ENCODE measurements at places on chromosomes 12 and 14. TPM values are rescaled to one million over a fixed set of nuclear protein-coding genes. Genes with fewer than 3 reads are reported as not detected.

- no peaks in the 10 kb centered on the region for H3K36me3 ChIP-seq
- no peak for DNase-seq
- H3K27me3 ChIP-seq, result peaks cover 13% of the 10 kb centered on the region
- no peak overlapping the region for H3K27ac ChIP-seq
- H3K4me3 ChIP-seq, result no peak overlapping the region
Observed at GRCh38 chr14:33794791-33795305, 156.0 kb downstream of the EGLN3 start.

GRCh38 chr14:103909531-103910261 lies 18.6 kb upstream of the TDRD9 start:
- DNase-seq, result no peak
- peaks cover 14% of the 10 kb centered on the region for H3K4me1 ChIP-seq
- H3K4me3 ChIP-seq, result peak overlapping the region; percentile 53
- H3K27ac ChIP-seq, result peak overlapping the region; percentile 5

- peaks cover 58% of the 10 kb centered on the region for H3K36me3 ChIP-seq
- no peak for DNase-seq
- no peaks in the 10 kb centered on the region for H3K4me1 ChIP-seq
- H3K27me3 ChIP-seq, result no peaks in the 10 kb centered on the region
Observed at GRCh38 chr12:57575771-57576612, 15.0 kb upstream of the PIP4K2C start.

DNA sequence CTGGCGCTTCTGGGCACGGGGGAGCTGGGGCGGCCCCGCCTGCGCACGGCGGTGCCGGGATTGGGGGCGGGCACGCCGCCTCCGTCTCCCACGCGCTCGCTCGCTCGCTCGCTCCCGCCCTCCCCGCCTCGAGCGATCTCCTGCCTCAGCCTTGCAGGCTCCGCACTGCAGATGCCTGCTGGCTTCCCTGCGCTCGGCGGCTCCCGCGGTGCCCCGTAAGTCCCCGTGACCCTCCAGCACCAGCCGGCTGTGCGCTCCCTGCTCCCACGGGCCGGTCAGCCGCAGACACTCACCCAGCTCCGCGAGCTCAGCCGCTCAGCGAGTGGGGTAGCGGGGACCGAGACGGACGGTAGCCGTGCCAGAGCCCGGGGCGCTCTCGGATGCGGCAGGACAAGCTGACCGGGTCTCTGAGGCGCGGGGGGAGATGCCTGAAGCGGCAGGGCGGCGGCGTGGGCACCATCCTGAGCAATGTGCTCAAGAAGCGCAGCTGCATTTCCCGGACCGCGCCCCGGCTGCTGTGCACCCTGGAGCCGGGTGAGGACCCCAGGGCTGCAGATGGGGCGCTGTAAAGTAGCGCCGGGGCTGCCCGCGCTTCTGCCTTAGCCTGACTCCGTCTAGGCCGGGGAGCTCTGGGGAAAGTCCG lies at the start of gene TBC1D30:
Gene TBC1D30, plus strand, starts transcription at position 148 of the 643 bp plus-strand sequence. Its CDS starts 233 bp downstream, at position 381.
- peak; percentile 47 for DNase-seq
- peaks cover 8% of the 10 kb centered on the region for H3K36me3 ChIP-seq
- H3K4me3 ChIP-seq, result peak within 1 kb of the TSS; percentile 66
- H3K4me1 ChIP-seq, result peaks cover 14% of the 10 kb centered on the region
- H3K27ac ChIP-seq, result no peak within 1 kb of the TSS
- peaks cover 81% of the 10 kb centered on the region for H3K27me3 ChIP-seq

- no peak overlapping the region for H3K4me3 ChIP-seq
- peaks cover 4% of the 10 kb centered on the region for H3K27me3 ChIP-seq
- H3K36me3 ChIP-seq, result peaks cover 6% of the 10 kb centered on the region
- no peak for DNase-seq
- peaks cover 9% of the 10 kb centered on the region for H3K4me1 ChIP-seq
Observed at GRCh38 chr14:88550078-88550477, 4.7 kb downstream of the PTPN21 start.

The ZNF84 gene
- total RNA-seq, result 26.3 TPM

The PTGER2 gene
- total RNA-seq, result 0.92 TPM

The NAV3 gene
- total RNA-seq, result 3.3 TPM

All from WTC11 (cell line).